ENCODE measurements at places on chromosomes 13 and 19. TPM values are rescaled to one million over a fixed set of nuclear protein-coding genes. Genes with fewer than 3 reads are reported as not detected.

DNA sequence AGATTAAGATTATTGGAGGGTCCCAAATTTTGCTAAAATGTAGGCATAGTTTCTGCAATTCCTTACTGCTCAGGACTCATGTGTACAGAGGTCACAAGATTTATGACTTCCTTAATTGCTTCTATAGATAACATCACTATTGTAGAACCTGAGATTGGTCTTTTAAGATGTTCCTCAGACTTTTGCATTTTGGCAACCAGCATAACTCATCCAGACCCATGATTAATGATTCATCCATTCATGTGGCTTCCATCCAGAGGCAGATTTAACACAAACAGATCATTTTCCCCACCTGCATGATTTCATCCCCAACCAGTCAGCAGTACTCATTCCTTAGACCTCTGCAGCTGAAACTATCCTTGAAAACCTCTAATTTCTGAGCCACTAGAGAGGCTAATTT, 34.5 kb upstream of the CEACAM8 start:
- DNase-seq: no peak

DNA sequence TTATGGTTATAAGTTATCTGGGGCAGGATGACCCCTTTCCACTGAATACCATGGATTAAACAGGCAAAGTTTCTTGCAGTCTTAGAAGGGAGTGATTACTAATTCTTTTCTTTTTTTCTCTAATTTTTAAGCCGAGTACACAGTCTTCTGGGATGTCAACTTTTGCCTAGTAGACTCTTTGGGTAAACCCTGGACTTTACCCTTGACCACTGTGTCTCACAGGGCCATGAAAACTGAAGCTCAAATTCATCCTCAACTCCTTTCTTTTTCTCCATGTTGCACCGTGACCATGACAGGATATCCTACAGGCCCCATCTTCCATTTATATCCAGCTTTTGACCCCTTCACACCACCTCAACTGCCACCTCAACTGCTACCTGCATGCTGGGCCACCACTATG, 51.8 kb downstream of the GJA3 start:
- DNase-seq: no peak

GRCh38 chr19:39832341-39833083, 1.4 kb downstream of the DYRK1B start:
- no peak for DNase-seq

DNA sequence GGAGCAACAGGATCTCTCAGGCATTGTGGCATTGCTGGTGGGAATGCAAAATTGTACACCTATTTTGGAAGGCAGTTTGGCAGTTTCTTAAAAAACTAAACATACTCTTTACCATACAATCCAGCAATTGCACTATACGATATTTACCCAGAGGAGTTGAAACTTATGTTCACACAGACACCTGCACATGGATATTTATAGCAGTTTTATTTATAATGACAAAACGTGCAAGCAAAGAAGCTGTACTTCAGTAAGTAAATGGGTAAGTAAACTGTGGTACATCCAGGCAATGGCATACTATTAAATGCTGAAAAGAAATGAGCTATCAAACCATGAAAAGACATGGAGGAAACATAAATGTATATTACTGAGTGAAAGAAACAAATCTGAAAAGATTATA, 71.6 kb upstream of the UBAC2 start:
- no peak for DNase-seq

DNA sequence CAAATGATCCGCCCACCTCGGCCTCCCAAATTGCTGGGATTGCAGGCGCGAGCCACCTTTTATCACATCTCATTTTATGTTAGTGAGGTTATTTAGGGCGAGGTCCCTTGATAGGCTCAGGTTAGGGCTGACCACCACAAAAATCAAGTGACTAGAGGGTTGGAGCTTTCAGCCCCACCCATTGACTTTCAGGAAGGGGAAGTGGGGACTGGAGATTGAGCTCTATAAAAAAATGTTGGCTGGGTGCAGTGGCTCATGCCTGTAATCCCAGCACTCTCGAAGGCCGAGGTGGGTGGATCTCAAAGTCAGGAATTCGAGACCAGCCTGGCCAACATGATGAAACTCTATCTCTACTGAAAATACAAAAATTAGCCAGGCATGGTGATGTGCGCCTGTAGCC, 20.1 kb downstream of the FPR3 start:
- no peak for DNase-seq

DNA sequence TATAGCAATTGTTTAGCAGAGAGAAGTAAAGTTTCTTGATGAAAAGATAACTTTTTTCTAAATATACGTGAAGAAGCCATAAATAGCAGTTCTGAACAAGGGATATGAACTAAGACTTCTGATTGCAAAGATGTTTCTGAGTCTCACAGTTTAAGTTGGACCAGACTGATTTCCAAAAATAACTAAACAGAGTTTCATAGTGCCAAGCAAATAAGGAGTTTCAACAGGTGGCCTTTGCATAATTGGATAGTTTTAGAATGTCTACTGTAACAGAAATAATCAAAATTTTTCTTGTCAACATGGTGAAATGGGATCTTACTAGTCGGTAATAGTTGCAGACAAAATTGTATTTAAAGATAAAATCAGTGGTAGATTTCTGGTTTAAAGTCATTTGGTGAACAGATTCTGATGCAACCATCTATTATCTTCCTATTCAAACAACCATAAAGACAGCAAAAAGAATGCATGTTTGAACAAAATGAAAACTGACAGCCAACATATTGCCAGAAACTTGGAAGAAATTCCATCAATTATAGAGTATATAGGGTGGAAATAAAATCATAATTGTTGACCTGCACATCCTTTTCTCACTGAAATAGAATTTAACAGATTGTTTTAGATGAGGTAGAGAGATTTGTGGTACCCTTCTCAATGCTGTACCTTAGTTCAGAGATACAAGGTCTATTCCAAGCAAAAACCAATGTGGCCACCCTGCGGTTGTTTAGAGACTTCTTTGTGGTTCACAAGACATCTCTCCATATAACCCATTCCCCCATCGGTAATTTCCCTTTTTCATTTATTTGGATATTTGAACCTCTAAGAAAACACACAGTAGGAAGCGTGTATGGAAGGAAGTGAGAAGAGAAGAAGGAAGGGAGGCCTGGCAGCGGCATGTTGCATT, 275.3 kb downstream of the COG6 start:
- no peak for DNase-seq

DNA sequence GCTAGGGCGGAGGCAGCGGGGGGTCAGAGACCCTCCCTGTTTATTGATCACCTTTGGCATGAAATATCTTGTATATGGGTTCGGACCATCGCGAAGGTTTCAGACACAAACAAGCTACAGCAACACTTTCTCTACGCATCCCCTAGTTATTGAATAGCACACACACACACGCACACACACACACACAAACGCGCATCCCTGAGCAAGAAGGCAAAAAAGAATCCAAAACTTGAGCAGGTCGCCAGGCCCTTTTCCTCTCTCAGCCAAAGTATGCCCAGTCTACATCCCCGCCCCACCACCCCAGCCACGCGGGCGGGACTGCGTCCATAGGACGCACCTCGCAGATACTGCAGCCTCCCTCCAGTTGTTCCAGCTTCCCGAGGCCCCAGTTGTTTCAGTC, 16.0 kb downstream of the POU4F1 start:
- DNase-seq: no peak

GRCh38 chr19:33194886-33195644, 935 bp downstream of the LRP3 start:
- DNase-seq: no peak

Gene GSX1
- not detected for polyA plus RNA-seq

Gene CYP4F2
- not detected for polyA plus RNA-seq
